ENCODE measurements at places on chromosomes 13 and 19.
A peak's percentile ranks its signal among the peaks of the same experiment; 100 is the strongest.

GRCh38 chr19:2811735-2812413, 7.8 kb upstream of the ZNF554 start:
- DNase-seq: no peak
- H3K4me1 ChIP-seq: no peaks in the 10 kb centered on the region
- no peak overlapping the region for H3K27ac ChIP-seq

DNA sequence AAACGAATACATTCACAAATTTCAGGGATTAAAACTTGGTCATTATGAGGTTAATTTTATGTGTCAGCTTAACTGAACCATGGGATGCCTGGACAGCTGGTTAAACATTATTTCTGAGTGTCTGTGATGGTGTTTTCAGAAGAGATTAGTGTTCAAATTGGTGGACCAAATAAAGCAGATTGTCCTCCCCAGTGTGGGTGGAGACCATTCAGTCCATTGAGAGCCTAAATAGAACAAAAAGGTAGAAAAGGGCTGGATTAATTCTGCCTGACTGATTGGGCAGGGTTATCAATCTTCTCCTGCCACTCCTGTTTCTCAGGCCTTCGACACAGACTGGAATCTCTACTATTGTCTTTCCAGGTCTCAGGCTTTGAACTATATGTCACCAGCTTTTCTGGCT, 203.8 kb upstream of the SLITRK6 start:
- H3K27me3 ChIP-seq: no peaks in the 10 kb centered on the region
- H3K27ac ChIP-seq: no peak overlapping the region
- no peak overlapping the region for H3K4me3 ChIP-seq
- no peaks in the 10 kb centered on the region for H3K36me3 ChIP-seq

- peak overlapping the region; percentile 68 for H3K4me3 ChIP-seq
- no peak overlapping the region for H3K27ac ChIP-seq
- no peaks in the 10 kb centered on the region for H3K4me1 ChIP-seq
- H3K36me3 ChIP-seq: peaks cover 30% of the 10 kb centered on the region
These were observed 9.6 kb upstream of the KPTN start for GRCh38 chr19:47493378-47494210.

DNA sequence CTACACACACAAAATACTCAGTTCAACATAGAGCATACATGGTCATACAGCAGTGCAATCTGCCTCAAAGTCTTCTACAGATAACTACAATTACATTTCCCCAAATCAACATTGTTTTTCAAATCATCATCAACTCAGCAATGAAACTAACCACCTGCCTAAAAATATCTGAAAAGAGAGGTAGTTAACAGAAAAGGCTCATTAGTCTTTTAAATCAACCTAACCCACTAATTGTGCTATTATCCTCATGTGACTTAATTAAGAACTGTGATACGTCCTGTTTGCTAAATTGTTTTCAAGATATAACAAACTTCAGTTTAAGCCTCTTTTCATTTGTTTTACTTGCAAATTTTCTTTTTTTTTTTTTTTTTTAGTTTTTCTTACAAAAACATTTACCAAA, 65.4 kb downstream of the VWA8 start:
- peaks cover 11% of the 10 kb centered on the region for H3K36me3 ChIP-seq
- no peaks in the 10 kb centered on the region for H3K4me1 ChIP-seq
- no peak for DNase-seq
- peaks cover 2% of the 10 kb centered on the region for H3K27me3 ChIP-seq

DNA sequence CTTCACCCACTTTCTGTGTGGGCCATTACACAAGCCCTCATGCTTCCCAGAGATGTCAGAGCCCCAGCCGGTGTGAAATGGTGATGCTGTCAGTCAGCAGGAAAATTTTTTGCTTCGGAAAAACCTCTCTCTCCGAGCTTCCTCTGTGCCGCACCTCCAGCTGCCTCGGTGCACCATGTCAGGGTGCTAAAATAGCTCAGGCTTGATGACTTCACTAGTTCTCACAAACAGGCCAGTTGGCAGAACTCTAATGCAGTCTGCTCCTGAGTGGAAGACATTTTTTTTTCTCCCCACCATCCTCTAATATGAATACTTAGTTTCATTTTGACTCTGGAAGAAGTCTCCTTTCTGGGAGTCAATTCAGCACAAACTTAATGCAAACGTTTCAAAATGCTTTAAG, 71.3 kb downstream of the KLF12 start:
- peaks cover 2% of the 10 kb centered on the region for H3K27me3 ChIP-seq
- no peaks in the 10 kb centered on the region for H3K36me3 ChIP-seq
- H3K4me3 ChIP-seq: no peak overlapping the region

DNA sequence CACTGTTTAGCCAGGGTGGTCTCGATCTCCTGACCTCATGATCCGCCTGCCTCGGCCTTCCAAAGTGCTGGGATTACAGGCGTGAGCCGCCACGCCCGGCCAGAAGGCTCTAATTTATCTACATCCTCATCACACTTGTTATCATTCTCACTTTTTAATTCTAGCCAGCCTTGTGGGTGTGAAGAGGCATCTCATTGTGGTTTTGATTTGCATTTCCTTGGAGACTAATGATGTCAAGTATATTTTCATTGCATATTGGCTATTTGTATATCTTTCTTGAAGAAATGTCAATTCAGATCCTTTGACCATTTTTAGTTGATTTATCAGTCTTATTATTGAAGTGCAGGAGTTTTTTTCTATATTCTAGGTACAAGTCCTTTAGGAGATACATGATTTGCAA, 27.7 kb upstream of the HIF3A start:
- H3K36me3 ChIP-seq: no peaks in the 10 kb centered on the region
- no peak for DNase-seq
- peaks cover 3% of the 10 kb centered on the region for H3K4me1 ChIP-seq
- H3K27ac ChIP-seq: no peak overlapping the region
- no peak overlapping the region for H3K4me3 ChIP-seq

- H3K27me3 ChIP-seq: peaks cover 8% of the 10 kb centered on the region
- peak overlapping the region; percentile 72 for H3K27ac ChIP-seq
- peaks cover 19% of the 10 kb centered on the region for H3K4me1 ChIP-seq
- H3K36me3 ChIP-seq: peaks cover 9% of the 10 kb centered on the region
- peak; percentile 94 for DNase-seq
These were observed 14.1 kb upstream of the TNFSF9 start for GRCh38 chr19:6516659-6517291.

- no peak overlapping the region for H3K27ac ChIP-seq
- H3K4me1 ChIP-seq: no peaks in the 10 kb centered on the region
- no peaks in the 10 kb centered on the region for H3K36me3 ChIP-seq
- no peak for DNase-seq
- H3K27me3 ChIP-seq: peaks cover 5% of the 10 kb centered on the region
- no peak overlapping the region for H3K4me3 ChIP-seq
These were observed 8.6 kb upstream of the EPSTI1 start for GRCh38 chr13:43000676-43001075.

DNA sequence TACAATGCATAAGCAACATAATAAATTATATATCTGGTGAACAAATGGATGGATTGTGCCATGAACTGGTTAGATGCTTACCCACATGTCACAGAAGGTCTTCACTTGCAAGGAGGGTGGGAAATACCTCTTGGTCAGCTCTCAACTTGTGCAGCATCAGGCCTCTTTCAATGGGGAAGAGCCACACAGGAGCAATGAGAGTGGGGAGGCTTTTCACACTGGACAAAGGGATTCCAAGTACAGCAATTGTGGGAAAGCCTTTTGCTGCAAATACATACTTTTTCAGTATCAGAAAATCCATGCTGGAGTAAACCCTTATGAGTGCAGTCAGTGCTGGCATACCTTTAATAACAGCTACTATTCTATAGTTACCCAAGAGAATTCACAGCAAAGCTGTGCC, 11.8 kb upstream of the ZNF543 start:
- H3K27me3 ChIP-seq: peaks cover 1% of the 10 kb centered on the region
- no peaks in the 10 kb centered on the region for H3K4me1 ChIP-seq
- DNase-seq: no peak
- H3K27ac ChIP-seq: no peak overlapping the region
- H3K4me3 ChIP-seq: no peak overlapping the region

- DNase-seq: no peak
- no peak overlapping the region for H3K4me3 ChIP-seq
- no peak overlapping the region for H3K27ac ChIP-seq
- no peaks in the 10 kb centered on the region for H3K4me1 ChIP-seq
- H3K36me3 ChIP-seq: no peaks in the 10 kb centered on the region
These were observed 31.2 kb downstream of the SPRYD7 start for GRCh38 chr13:49904729-49905456.

GRCh38 chr19:17402982-17403855, 2.2 kb downstream of the BST2 start:
- H3K36me3 ChIP-seq: peaks cover 4% of the 10 kb centered on the region
- peak; percentile 67 for DNase-seq
- peaks cover 9% of the 10 kb centered on the region for H3K27me3 ChIP-seq
- peaks cover 38% of the 10 kb centered on the region for H3K4me1 ChIP-seq
- peak overlapping the region; percentile 88 for H3K4me3 ChIP-seq
- no peak overlapping the region for H3K27ac ChIP-seq

- H3K27ac ChIP-seq: no peak overlapping the region
- H3K36me3 ChIP-seq: peaks cover 5% of the 10 kb centered on the region
- peaks cover 28% of the 10 kb centered on the region for H3K4me1 ChIP-seq
- H3K4me3 ChIP-seq: peak overlapping the region; percentile 85
- no peak for DNase-seq
These were observed 145.6 kb upstream of the ZNF536 start for GRCh38 chr19:30226464-30227011.

GRCh38 chr19:1691589-1692290, 39.3 kb upstream of the TCF3 start:
- H3K27ac ChIP-seq: no peak overlapping the region
- H3K4me1 ChIP-seq: no peaks in the 10 kb centered on the region
- H3K27me3 ChIP-seq: peaks cover 12% of the 10 kb centered on the region
- H3K36me3 ChIP-seq: no peaks in the 10 kb centered on the region
- no peak for DNase-seq
- H3K4me3 ChIP-seq: no peak overlapping the region

- peaks cover 14% of the 10 kb centered on the region for H3K27me3 ChIP-seq
- H3K4me3 ChIP-seq: peak overlapping the region; percentile 5
- no peak for DNase-seq
- H3K4me1 ChIP-seq: no peaks in the 10 kb centered on the region
- H3K36me3 ChIP-seq: peaks cover 12% of the 10 kb centered on the region
These were observed 52.5 kb upstream of the GAS6 start for GRCh38 chr13:113916330-113916815.

GRCh38 chr19:33644284-33644836, 22.6 kb downstream of the CHST8 start:
- H3K27me3 ChIP-seq: peaks cover 8% of the 10 kb centered on the region
- no peaks in the 10 kb centered on the region for H3K4me1 ChIP-seq
- H3K36me3 ChIP-seq: no peaks in the 10 kb centered on the region
- no peak overlapping the region for H3K4me3 ChIP-seq

GRCh38 chr13:95620825-95621498, 23.5 kb downstream of the DZIP1 start:
- peaks cover 1% of the 10 kb centered on the region for H3K27me3 ChIP-seq
- H3K27ac ChIP-seq: no peak overlapping the region
- H3K4me3 ChIP-seq: peak overlapping the region; percentile 40
- no peaks in the 10 kb centered on the region for H3K4me1 ChIP-seq
- H3K36me3 ChIP-seq: peaks cover 20% of the 10 kb centered on the region

DNA sequence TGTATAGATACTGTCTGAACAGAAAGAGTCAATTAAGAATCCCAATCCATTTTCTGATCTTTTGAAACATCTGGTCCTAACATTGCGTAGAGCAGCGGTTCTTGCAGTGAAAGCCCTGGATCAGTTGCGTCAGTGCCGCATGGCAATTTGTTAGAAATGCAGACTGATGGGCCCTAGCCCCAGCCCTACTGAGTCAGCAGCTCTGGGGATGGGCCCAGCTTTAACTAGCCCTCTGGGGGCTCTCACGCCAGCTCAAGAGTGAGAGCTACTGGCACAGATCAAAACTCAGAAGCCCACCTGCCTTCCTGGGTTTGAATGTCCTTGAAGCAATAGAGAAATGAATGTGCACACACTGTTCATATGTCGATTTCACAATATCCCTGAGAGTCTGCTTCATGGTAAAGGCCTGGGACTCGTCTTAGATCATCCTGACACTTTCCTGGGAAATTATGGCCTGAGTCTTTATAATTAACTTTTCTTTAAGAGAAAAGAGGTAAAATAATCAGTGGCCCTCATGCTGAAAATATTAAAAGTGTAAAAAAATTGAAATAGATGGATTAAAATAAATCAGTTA, 206.8 kb upstream of the TMTC4 start:
- H3K27ac ChIP-seq: no peak overlapping the region
- H3K27me3 ChIP-seq: peaks cover 5% of the 10 kb centered on the region
- H3K36me3 ChIP-seq: no peaks in the 10 kb centered on the region
- H3K4me3 ChIP-seq: no peak overlapping the region

GRCh38 chr13:108549934-108550333, 79.5 kb upstream of the MYO16 start:
- no peak overlapping the region for H3K27ac ChIP-seq
- no peak overlapping the region for H3K4me3 ChIP-seq
- H3K4me1 ChIP-seq: no peaks in the 10 kb centered on the region
- no peak for DNase-seq
- H3K27me3 ChIP-seq: no peaks in the 10 kb centered on the region
- H3K36me3 ChIP-seq: no peaks in the 10 kb centered on the region

- no peak overlapping the region for H3K4me3 ChIP-seq
- DNase-seq: no peak
- H3K27me3 ChIP-seq: peaks cover 12% of the 10 kb centered on the region
- no peaks in the 10 kb centered on the region for H3K36me3 ChIP-seq
- peaks cover 16% of the 10 kb centered on the region for H3K4me1 ChIP-seq
These were observed 5.8 kb downstream of the MISP3 start for GRCh38 chr19:14078411-14078810.

DNA sequence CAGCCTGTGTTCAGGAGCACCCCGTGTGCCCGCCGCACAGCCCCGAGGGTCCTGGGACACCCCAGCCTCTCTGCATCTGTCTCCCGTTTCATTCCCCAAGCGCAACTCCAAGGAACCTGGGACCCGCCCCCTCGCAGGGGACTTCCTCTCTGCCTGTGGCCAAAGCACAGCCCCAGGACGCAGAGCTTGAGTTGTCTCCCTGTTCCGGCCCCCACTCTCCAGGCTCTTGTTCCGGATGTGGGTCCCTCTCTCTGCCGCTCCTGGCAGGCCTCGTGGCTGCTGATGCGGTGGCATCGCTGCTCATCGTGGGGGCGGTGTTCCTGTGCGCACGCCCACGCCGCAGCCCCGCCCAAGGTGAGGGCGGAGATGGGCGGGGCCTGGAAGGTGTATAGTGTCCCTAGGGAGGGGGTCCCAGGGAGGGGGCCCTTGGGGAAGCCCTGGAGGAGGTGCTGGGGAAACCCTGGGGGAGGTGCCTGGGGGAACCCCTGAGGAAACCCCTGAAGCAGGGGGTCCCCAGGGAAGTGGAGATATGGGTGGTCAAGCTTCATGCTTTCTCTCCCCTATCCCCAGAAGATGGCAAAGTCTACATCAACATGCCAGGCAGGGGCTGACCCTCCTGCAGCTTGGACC, 1.3 kb downstream of the HCST start:
- H3K36me3 ChIP-seq: no peaks in the 10 kb centered on the region
- peaks cover 15% of the 10 kb centered on the region for H3K27me3 ChIP-seq
- DNase-seq: peak; percentile 48
- H3K4me3 ChIP-seq: peak overlapping the region; percentile 63
